ENCODE measurements at places on chromosomes 16 and 17.

DNA sequence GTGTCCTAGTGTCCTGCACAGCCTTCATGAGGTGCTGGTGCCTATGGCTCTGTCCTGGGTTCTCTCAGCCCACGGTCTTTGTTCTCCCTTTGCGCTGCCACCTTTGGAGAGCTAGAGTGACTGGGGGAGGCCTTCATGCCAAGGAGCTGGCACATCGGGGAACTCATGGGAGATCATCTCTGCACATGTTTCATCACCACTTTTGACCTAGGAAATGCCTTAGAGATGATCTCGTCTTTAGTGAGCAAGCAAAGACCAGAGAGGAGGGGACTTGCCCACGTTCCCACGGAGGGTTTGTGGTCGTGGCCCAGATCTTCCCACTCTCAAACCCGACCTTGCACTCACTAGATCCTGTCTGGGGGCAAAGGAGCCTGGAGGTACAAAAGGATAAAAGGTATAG, 23.5 kb downstream of the TBX4 start:
- peaks cover 2% of the 10 kb centered on the region for H3K27me3 ChIP-seq
- no peak for DNase-seq
- H3K27ac ChIP-seq: no peak overlapping the region

DNA sequence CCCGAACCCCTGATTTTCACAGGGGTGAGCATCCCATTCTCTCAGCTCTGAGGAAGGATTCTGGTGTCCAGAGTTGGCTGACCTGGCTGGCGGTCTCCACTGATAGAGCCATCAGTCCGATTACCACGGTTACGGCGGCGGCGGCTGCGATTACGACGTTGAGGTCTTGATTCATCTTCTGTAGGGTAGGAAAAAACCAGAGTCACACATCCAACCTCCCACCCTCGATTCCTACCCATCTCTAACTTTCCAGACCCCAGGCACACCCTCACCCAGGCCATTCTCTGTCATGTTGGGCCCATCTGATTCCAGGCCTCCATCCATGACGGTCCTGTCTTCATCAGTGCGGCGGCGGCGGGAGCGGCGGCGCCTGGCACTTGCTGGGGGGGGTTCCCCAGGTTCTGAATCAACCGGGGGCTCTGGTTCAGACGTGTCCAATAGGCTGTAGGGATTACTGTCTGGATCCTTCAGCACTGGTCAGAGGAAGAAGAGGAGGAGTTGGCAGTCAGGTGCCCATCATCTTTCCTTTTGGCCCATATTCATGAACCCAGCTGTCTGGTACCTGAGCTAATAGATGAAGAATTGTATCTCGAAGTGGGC, 2.6 kb upstream of the SOX15 start:
- no peak for DNase-seq
- no peak overlapping the region for H3K27ac ChIP-seq
- peaks cover 38% of the 10 kb centered on the region for H3K36me3 ChIP-seq
- no peak overlapping the region for H3K4me3 ChIP-seq

DNA sequence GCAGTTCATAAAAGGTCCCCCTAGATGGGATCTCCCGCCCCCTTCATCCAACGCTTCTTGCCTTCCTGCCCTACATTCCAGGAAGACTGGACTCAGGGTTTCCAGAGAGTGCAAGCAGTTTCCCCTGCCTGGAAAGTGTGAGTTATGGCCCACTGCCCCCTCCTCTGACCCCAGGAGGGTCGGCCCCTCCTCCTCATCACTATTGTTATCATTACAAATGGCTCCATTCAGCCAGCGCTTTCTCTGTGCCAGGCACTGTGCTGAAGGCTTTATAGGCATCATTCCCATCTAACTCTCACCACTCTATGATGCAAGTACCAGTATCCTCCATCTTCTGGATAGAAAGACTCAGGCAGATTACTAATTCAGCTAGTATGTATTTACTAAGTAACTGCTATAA, 90.7 kb downstream of the USP31 start:
- H3K27me3 ChIP-seq: peaks cover 13% of the 10 kb centered on the region
- H3K4me1 ChIP-seq: no peaks in the 10 kb centered on the region
- H3K4me3 ChIP-seq: no peak overlapping the region
- H3K36me3 ChIP-seq: no peaks in the 10 kb centered on the region
- DNase-seq: no peak

DNA sequence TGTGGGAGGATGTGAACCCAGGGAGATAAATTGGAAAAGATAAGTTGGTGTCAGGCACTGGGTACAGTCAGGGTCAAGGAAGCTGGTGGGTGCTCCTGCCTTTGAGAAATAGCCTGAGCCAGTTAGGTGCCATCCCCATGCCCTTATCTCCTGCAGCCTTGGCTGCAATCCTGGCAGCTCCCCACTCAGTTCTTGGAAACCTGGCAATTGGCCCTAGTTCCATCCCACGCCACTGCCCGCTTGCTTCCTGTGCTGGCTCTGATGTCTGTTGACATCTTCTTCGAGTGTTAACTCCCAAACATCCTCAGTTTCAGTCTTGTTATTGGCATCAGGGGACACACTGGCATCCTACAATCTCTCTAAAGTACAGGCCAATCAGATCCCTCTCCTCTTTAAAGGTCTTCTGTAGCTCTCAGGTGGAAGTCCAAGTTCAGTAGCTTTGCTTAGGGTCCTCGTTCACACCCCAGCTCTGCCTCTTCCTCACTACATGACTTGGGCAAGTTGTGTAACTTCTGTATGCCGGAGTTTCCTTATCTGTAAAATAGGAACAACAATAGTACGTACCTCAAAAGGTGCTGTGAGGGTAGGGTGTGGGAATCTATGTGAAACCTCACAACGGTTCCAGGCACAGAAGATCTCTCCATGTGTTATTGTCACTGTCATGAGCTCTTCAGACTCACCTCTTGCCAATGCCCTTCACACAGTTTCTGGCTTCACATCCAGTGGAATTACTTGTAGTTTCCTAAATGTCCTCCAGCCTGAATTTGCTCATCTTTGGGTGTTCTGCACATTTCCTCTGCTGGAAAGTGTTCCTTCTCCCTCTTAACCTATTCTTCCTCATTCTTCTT, 13.5 kb upstream of the PRKAR1A start:
- H3K27ac ChIP-seq: no peak overlapping the region
- H3K4me3 ChIP-seq: peak overlapping the region; percentile 8
- no peaks in the 10 kb centered on the region for H3K36me3 ChIP-seq

DNA sequence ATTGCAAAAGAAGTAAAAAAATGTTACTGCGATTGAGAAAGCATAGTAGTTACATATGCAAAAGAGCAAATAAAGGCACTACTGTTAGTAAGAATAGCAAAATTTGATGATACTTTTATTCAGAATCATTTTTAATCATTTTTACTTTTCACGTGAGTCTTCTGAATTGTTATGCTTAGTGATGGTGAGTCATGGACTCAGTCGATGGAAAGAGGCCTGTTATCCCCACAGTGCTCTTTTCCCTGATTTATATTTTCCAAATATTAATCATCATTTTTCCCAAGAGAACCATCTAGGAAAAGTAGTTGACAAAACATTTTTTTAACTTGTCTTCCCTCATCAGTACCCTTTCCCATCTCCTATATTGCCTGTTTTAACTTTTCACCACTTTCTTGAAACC, 181.1 kb downstream of the CHD9 start:
- no peak overlapping the region for H3K27ac ChIP-seq
- DNase-seq: no peak
- H3K36me3 ChIP-seq: peaks cover 43% of the 10 kb centered on the region
- no peaks in the 10 kb centered on the region for H3K27me3 ChIP-seq

GRCh38 chr16:58485184-58485887, 14.6 kb upstream of the NDRG4 start:
- DNase-seq: no peak
- H3K27me3 ChIP-seq: no peaks in the 10 kb centered on the region
- H3K4me1 ChIP-seq: peaks cover 4% of the 10 kb centered on the region
- no peak overlapping the region for H3K27ac ChIP-seq
- no peaks in the 10 kb centered on the region for H3K36me3 ChIP-seq

DNA sequence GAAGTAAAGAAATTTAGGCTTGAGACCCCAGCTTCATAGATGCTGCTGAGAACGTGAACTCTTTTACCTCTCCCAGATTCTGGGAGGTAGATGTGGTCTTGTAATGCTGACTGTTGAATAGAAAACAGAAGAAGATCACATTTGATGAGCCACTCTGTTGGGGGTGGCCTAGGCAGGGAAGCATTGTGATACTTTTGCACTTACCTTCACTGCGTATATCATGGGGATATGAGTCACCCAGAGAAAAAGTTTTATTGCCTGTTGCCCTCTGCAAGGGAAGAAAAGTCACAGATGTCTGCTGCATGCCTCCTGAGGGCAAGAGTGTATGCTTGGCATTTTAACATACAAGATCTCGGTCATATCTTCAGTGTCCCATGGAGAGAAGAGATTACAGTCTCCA, 365.4 kb downstream of the SNX29 start:
- peak; percentile 55 for DNase-seq
- H3K4me1 ChIP-seq: no peaks in the 10 kb centered on the region
- H3K27me3 ChIP-seq: no peaks in the 10 kb centered on the region
- H3K36me3 ChIP-seq: no peaks in the 10 kb centered on the region
- H3K4me3 ChIP-seq: no peak overlapping the region
- no peak overlapping the region for H3K27ac ChIP-seq

DNA sequence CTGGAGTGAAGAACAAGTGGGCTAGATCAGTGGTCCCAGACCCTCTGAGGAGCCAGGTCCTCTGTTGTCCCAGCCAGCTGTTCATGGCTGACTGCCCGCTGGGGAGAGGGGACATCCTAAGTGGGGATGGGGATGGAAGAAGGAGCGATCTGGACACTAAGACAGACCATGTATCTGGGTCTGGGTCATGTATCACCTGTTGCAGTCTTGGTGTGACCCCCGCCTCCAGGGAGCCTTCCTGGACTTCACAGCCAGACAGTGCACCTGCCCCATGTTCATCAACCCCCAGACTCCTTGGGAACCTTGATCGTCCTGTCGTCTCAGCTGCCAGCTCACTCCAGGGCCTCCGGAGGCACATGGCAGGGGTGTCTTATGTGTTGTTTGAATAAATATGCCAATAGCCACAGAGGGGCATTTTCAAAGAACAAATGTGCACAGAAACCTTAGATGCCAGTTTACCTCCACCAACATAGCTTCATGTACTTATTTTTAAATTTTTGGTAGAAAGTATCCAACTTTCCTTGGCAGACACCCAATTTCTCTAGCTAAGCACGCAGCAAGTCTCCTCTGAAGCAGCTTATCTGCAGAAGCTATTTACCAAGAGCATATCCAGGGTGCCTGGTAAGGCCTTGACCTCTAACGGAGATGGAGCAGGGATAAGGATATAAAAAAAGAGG, 43.2 kb downstream of the CRISPLD2 start:
- no peaks in the 10 kb centered on the region for H3K4me1 ChIP-seq
- H3K4me3 ChIP-seq: no peak overlapping the region
- H3K36me3 ChIP-seq: no peaks in the 10 kb centered on the region
- H3K27ac ChIP-seq: no peak overlapping the region

DNA sequence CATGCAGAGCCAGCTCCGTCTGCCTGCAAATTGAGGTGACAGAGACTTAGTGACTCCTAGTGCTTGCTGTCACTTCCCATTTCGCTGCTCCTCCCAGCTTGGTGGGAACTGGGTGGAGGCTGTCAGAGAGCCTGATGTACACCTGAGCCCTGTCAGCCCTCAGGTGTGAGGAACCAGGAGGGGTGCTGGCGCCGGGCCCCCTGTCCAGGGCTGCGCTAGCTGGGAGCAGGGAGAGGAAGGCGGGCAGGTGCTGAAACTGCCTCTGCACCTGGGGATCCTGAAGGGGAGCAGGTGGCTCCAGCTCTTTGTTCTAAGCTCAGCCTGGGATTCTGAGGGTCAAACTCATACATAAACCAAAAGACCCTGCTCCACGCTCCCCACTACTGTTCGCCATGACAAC, 10.8 kb upstream of the WSCD1 start:
- H3K36me3 ChIP-seq: no peaks in the 10 kb centered on the region
- H3K27me3 ChIP-seq: no peaks in the 10 kb centered on the region

DNA sequence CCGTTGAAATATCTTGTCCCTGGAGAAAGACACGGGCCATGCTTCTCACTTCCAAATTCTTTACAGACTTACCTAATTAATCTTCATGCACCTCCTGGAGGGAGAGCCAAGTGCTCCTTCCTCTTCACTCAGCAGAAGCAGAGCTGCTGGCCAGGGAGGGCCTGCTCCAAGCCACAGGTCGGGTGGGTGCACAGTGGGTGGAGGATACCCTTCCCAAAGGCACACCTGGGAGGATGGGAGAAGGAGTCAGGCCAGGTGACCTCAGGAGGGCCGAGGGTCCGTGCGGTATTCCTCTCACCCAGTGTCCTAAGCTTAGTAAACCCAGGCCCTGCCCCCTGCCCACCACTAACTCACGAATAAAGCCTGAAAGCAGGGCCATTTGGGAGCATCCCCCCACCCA, 171.3 kb upstream of the RPL38 start:
- H3K27ac ChIP-seq: no peak overlapping the region
- no peak for DNase-seq
- no peak overlapping the region for H3K4me3 ChIP-seq
- peaks cover 2% of the 10 kb centered on the region for H3K27me3 ChIP-seq
- H3K4me1 ChIP-seq: peaks cover 4% of the 10 kb centered on the region

DNA sequence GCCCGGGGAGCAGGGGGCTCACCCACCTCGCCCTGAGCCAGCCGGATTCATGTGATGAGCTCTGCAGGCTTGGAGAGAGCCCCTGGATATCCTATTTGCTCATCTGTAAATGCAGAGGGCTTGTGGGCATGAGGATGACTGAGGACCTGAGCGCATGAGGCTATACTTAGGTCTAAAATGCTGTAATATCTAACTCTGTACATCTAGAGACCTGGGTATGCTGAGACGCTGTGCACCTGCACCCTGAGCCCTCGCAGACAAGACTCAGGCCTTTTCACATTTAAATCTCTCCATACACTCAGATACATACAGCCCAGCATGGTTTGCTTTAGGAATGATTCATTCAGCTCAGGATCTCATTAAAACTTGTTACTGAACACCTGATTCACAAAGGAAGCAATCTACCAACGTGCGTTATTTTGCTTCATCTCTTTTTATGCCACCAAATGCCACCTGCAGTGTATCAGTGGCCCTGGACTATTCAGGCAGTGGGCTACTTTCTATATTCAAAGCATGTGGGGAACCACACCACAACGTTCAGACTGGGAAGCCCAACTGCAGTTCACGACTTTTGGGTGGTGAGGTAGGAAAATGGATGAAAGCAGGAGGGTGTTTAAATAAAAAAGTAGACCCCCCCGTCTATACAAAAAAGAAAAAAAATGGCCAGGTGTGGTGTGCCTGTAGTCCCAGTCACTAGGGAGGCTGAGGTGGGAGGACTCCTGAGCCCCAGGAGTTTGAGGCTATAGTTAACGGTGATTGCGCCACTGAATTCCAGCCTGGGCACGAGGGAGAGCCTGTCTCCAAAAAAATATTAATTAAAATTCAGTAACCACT, 12.0 kb downstream of the USP7 start:
- H3K4me1 ChIP-seq: peaks cover 23% of the 10 kb centered on the region
- H3K27ac ChIP-seq: no peak overlapping the region
- DNase-seq: no peak
- H3K27me3 ChIP-seq: no peaks in the 10 kb centered on the region

GRCh38 chr17:73498176-73498575, 146.1 kb downstream of the SDK2 start:
- DNase-seq: no peak
- no peaks in the 10 kb centered on the region for H3K4me1 ChIP-seq
- no peaks in the 10 kb centered on the region for H3K36me3 ChIP-seq
- no peak overlapping the region for H3K27ac ChIP-seq

GRCh38 chr16:65469116-65469515, 347.3 kb upstream of the CDH11 start:
- H3K27me3 ChIP-seq: no peaks in the 10 kb centered on the region
- H3K4me3 ChIP-seq: no peak overlapping the region
- no peak for DNase-seq
- no peaks in the 10 kb centered on the region for H3K36me3 ChIP-seq
- H3K27ac ChIP-seq: no peak overlapping the region

GRCh38 chr17:76250141-76250540, 9.8 kb upstream of the RNF157 start:
- no peak for DNase-seq
- peaks cover 55% of the 10 kb centered on the region for H3K4me1 ChIP-seq
- H3K4me3 ChIP-seq: no peak overlapping the region
- H3K27me3 ChIP-seq: no peaks in the 10 kb centered on the region

Measured in common myeloid progenitor, CD34-positive (primary cell).